ENCODE measurements at places on chromosomes 11 and 22.

DNA sequence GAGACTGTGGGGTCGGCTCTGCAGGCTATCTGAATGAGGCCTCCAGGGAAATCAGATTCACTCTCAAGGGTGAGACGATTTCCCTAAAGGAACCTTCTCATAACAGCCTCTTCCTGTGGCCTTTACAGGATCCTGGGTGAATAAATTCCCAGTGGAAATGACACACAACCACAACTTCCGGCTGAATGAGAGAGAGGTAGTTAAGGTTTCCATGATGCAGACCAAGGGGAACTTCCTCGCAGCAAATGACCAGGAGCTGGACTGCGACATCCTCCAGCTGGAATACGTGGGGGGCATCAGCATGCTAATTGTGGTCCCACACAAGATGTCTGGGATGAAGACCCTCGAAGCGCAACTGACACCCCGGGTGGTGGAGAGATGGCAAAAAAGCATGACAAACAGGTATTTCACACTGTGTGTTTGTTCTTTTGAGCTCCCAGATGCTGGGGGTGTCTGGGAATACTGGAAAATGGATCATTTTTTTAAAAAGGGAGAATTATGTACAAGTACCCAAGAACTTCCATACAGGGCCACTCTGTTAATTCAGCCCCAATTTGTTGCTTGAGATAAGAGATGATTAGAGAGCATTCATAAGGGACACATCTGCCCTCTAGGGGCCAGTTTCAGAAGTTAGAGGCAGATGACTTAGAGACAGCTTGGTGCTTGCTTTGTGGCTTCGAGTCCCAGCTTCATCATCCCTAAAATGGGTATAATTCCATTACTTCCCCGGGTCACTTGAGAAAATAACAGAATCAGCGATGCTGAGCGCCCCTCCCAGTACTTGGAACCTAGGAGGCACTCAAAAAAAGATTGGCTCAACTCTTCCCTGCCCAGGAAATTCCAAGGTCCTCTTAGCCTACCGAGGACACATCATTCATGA, 10.2 kb downstream of the SERPIND1 start:
- peak; percentile 46 for DNase-seq

GRCh38 chr11:73422886-73423285, 46.7 kb downstream of the RELT start:
- DNase-seq = no peak

GRCh38 chr22:44131989-44132685, 48.6 kb upstream of the PARVG start:
- no peak for DNase-seq

DNA sequence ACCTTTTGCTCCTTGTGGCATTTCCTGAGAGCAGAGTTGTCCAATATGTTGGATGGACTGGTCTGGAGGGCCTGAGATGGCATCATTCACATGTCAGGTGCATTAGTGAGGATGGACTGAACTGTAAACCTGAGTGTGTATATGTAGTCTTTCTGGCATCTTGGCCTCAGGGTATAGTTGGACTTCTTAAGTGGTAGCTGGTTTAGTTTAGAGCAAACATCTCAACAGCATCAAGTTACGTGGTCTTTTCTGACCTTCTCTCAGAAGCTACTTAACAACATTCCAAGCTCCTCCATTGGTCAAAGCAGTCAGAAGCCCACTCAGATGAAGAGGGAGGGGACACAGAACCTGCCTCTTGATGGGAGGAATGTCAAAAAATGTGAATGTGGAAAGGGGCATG, 829.9 kb downstream of the METTL15 start:
- DNase-seq = no peak

DNA sequence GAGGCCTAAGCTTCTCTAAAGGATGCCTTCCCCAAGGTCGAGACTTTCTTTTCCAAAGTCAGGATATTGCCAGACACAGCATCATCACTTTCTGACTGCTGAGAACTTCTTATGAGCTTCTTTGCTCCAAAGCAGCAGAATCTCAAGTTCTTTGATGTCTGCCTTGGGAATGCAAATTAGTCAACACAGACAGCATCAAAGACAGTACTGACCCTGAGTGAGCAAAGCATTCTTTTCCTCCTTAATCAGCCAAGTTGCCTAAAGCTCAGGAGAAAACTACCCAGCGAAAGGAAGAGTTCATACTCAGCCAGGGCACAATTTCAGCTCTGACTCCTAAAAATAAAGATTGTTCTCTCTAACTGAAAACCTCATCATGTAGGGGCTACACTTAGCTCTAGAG, 98.0 kb downstream of the SLC36A4 start:
- no peak for DNase-seq

DNA sequence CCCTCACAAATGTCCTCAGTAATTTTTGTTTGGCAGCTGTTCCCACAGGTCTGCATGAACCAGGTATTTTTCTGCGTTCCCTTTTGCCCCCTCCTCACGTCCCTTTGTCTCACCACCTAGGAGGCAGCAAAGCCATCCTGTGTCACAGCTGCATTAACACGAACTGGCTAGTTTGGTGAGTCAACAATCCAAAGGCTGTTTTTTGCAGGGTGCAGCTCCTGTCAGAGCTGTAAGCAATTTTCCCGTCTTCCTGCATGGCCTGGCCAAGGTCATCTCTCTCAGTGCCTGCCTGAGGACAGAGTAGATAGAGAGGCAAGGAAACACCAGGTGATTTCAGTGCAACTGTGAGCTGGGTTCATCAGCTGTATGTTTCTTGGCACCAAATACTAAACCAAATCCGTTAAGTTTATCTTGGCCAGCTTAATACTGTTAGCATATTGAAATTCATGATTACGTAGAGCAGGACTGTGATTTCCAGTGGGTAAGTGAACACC, 20.6 kb upstream of the VSIG10L2 start:
- DNase-seq = no peak

DNA sequence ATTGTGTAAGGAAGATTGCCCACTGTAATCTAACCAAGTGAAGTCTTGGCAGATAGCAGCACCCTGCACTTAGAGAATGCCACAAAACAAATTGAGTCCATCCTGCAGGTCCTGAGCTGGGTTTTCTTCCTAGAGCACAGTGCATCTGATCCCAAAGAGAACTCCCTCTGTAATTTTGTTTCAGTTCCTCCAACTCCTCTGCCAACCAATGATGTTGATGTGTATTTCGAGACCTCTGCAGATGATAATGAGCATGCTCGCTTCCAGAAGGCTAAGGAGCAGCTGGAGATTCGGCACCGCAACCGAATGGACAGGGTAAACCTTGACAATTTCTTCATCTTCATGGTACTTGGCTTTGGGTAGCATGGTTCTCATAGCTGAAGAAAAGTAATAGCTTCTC, 33.1 kb upstream of the ST14 start:
- no peak for DNase-seq

DNA sequence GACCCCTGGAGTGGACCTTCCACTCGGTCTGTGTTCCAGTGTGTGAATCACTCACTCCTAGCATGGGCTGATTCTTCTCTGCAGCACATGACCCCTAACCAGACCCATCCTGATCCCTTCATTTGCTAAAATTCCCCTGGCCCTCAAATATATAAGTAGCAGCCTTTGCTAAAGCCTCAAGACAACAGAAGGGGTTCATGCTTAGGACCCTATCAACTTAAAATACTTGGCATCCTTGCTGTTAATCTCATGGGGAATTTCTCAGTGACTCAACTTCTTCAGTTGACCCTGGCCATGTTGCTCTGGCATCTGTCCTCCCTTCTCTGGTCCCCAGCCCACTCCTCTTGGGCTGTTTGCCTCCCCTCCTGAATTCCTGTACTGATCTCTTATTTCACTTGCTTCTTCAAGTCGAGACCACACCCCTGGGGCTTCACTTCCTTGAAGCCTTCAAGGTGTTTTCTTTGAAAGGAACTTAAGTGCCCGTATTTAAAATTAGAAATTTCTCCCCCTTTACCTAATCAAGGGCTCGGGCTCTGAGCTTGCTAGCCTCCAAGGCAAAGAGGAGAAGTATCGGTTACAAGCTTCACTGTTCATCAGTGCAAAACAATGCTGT, 23.6 kb downstream of the NNMT start:
- no peak for DNase-seq

GRCh38 chr22:31080164-31080847, 812 bp upstream of the SMTN start:
- DNase-seq = no peak

DNA sequence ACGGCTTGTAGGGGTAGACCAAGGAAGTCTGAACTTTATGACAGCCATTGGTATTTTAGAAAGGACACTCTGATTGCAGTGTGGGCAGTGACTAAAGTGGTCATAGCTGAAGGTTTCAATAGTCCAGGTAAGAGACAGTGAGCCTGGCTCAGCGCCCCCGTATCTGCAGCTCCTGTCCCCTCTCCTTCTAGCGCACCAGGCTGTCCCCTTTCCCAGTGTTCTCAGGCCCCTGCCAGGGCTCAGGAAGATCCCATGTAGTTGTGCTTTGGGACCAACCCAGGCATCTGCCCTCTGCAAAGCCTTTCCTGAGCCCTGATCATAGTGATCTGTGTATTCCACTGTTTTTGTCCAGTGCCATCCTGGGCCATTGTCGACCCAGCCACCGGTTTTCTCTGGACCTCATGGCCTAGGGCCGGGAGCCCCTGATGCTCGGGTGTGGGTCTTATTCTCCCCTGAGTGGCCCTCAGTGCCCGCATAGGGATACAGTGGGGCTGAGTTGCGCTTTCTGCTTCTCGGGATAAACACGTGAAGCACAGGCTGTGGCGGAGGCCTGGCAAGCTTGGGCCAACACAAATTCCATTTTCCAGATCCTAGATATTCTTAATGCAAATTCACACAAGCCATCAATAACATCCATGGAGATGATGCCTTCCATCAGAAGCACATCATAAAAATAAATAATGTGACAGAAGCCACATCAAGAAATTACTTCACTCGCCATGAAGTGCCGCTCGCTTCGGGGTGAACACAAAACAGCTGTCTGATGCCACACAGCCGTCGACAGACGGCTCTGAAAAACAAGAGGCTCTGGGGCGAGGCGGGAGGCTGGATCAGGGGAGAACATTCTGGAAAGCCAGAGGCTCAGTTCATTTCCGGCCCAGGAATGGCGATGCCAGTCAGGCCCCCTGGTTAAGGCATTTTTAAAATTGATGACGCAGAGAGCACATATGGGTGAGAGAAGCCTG, 805.0 kb downstream of the TBC1D22A start:
- DNase-seq = no peak

DNA sequence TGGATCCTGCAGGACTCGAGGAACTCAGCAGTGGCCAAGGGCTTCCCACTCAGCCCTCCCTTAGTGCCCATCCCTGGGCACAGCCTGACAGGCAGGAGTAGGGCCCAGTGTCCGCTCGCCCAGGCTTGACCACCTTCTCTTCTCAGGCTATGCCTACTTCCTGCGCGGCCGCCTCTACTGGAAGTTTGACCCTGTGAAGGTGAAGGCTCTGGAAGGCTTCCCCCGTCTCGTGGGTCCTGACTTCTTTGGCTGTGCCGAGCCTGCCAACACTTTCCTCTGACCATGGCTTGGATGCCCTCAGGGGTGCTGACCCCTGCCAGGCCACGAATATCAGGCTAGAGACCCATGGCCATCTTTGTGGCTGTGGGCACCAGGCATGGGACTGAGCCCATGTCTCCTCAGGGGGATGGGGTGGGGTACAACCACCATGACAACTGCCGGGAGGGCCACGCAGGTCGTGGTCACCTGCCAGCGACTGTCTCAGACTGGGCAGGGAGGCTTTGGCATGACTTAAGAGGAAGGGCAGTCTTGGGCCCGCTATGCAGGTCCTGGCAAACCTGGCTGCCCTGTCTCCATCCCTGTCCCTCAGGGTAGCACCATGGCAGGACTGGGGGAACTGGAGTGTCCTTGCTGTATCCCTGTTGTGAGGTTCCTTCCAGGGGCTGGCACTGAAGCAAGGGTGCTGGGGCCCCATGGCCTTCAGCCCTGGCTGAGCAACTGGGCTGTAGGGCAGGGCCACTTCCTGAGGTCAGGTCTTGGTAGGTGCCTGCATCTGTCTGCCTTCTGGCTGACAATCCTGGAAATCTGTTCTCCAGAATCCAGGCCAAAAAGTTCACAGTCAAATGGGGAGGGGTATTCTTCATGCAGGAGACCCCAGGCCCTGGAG, 3.3 kb upstream of the SMARCB1 start:
- DNase-seq = no peak

DNA sequence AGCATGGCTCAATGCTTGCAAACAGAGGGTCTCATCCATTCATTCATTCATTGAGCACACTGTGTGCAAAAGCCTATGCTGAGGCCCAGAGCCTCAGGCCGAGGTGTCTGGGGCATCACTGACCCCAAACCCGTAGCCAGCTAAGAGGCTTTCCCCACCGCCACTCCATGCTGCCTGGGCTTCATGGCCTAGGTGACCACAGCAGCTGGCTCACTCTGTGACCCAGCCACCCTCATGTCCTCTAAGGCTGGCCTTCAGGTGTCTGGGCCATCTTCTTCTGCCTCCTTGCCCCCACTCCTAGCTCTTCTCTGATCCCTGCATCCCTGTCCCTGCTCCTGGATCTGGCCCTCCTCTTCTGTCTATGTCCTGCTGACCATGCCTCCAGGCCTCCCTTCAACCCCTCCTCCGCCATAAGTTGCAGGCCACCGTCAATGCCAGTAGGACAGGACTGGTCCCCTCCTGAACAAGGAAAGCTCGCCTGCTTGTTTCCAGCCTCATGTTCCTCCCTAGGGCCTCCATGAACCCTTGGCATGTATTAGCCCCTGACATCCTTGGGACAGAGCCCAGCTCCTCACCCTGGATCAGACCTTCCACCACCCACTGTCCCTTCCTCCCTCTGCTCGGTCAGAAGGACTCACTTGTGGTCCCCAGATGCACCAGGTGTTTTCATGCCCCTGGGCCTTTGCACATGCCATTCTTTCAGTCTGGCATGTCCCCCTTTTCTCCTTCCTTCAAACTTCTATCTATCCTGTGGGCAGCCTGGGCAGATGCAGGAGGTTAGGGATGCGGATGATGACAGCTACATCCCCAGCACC, 92.8 kb downstream of the MYEOV start:
- no peak for DNase-seq

- DNase-seq = peak; percentile 9
Measured at GRCh38 chr11:133531971-133532651, at the start of gene OPCML. Gene OPCML (minus strand): TSS chr11:133532501.

DNA sequence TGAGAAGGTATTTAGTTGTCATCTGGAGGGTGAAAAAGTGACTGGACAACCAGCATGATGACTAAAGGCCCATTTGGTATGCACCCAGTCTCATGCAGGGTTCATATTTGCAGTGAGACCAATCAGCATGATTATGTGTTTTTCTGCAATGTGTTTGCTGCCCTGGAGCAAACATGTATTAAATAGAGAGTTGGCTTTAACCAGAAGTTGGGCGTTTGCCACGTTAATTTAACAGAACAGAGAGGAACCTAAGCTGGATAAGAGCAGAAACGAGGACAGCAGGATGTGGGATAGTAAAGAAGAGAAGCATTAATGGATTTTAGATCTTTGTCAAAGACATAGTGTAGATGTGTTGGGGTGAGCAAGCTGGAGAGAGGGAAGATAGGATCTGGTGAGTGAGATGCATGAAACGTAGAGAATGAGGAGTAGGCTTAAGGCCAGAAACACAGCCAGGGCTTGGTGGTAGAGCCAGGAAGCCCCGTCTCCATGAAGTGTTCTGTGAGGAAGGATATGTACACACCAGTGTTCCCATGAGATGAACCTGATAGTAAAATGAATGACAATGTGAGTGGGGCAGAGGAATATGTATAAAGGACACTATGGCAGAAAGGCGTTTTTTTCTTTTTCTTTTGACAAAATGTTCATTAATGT, 164.0 kb upstream of the PDGFD start:
- DNase-seq = no peak
